NCI-H2029 (cell line): ENCODE measurements at places on chromosomes 1 and 21.

GRCh38 chr1:8456991-8457390 lies 139.1 kb downstream of the SLC45A1 start:
- DNase-seq: no peak

DNA sequence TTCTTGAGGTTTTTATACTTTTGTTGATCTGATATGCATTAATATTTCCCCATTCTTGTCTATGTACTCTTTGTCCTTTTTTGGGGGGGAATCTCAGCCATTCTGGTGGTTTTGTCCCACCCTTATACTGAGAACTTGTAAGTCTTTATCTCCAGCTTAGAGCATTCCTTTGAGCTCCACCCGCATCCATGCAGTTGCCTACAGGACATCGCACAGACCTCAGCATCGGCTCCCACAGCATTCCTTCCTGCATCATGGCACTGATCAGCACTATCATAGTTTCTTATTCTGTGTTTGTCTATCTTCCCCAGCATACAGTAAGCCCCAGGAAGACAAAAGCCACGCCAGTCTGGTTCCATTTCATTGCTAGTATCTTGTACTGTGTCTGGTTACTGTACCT lies 33.0 kb downstream of the HHAT start:
- DNase-seq: no peak

DNA sequence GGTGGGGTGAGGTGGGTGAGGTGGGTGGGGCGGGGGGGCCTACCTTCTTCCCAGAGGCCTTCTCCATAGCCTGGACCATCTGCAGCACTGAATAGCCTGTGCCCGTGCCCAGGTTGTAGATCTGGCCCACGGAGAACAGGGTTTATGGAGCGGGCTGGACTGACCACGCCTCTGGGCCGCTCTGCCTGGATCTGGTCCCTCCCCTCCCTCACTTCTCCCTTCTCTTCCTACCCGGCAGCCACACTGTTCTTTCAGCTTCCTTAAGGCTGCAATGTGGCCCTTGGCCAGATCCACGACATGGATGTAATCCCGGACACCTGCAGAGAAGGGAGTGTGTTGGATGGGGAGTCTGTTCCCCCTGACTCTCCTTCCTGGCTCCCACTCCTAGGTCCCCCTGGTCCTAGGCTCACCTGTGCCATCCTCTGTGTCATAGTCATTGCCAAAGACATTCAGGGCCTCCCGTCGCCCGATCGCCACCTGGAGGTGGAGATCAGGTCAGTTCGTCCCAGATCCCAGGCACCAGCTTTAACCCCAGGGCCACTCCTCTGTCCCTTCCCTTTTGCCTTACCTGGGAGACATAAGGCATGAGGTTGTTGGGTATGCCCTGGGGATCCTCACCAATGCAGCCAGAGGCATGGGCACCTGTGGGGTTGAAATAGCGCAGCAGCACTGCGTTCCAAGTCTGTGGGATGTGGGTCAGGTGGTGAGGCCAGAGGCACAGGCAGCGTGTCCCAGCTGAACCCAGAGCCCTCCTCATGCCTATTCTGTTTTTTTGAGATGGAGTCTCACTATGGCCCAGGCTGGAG lies 3.9 kb downstream of the GALE start:
- DNase-seq: no peak

DNA sequence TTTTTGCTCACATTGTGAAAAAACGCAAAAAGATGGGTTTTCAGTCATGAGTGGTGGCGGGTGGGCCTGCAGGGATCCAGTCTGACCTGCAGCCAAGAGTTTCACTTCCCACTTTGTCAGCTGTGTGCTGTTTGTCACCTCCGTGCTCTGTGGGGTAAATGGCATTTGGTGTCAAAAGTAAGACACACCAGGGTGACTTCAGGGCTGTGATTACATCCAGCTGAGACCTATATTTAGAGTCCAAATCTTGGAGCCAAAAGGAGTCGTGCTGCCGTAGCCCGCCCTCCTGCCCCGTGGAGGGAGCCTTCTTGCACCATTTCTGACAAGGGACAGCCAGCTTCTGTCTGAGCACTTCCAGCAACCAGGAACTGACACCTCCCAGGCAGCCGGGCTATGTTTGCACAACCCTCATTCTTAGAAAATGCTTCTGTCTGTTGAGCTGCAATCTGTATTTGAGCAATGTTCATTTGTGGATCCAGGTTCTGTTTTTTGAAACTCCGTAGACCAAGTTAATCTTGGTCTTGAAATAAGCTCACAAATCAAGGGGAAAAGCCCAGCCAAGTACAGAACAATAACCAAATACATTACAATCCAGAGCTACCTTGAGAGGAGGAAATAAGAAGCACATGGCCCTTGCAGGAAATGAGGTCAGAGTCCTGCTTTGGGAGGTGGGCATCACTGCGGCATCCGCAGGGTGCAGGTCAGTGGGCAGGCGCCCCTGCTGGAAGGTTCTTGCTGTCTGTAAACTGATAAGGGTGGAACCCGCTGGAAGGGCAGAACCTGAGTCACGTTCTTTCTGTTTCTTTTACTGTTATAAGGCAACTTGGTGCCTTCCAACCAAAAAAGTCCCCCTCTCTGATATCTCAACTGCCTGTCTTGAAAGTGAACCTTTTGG lies 14.4 kb downstream of the ABCG1 start:
- peak; percentile 86 for DNase-seq

- DNase-seq: no peak
Measured at GRCh38 chr1:15346346-15347030, 63.2 kb upstream of the EFHD2 start.

GRCh38 chr21:36542312-36543101 lies 62.6 kb upstream of the CLDN14 start:
- DNase-seq: no peak

- DNase-seq: no peak
Measured at GRCh38 chr21:32315511-32316281, 17.0 kb downstream of the MRAP start.

DNA sequence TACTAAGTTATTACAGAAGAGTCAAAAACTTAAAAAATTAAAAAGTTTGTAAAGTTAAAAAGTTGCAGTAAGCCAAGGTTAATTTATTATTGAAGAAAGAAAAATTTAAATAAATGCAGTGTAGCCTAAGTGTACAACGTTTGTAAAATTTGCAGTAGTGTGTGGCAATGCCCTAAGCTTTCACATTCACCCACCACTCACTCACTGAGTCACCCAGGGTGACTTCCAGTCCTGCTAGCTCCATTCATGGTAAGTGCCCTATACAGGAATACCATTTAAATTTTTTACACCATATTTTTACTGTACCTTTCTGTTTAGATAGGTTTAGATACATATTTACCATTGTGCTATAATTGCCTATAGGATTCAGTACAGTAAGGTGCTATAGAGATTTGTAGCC lies 88.6 kb downstream of the CTH start:
- no peak for DNase-seq

GRCh38 chr1:182198006-182198605 lies 136.6 kb upstream of the ZNF648 start:
- DNase-seq: no peak

GRCh38 chr1:200290010-200290685 lies 119.7 kb downstream of the ZNF281 start:
- DNase-seq: no peak

DNA sequence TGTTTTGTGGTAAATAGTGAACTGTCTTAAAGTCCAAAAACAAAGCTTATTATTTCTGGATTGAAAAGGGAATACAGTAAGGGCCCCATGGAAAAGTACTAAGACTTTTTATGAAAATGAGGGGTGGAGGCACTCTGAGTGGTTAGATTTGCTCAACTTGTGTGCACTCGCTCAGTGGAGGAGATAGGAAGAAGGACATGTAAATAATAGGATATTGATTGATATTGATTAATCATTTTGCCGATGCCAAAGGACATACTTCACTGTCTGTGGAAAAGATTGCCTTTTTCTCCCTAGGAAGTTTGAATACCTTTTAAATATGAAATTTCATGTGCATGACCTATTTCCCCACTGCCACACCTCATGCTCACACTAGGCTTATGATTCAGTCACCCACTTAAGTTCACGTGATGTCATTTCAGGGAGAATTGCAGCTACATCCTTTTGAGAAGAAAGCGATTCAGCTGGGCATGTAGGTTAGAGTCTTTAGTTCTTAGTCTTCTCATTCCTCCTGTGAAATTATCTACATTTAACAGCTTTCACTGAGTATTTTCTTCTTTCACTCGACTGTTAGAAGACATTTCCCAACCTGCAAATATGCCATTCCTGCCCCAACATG lies 5.0 kb downstream of the MTR start:
- DNase-seq: no peak

GRCh38 chr1:22108339-22109105 lies 34.4 kb downstream of the WNT4 start:
- no peak for DNase-seq

- DNase-seq: no peak
Measured at GRCh38 chr1:40648200-40648599, 17.3 kb downstream of the RIMS3 start.

- DNase-seq: no peak
Measured at GRCh38 chr1:197510691-197511378, 242.8 kb downstream of the CRB1 start.

GRCh38 chr1:227901239-227901905 lies 46.4 kb downstream of the WNT9A start:
- no peak for DNase-seq

DNA sequence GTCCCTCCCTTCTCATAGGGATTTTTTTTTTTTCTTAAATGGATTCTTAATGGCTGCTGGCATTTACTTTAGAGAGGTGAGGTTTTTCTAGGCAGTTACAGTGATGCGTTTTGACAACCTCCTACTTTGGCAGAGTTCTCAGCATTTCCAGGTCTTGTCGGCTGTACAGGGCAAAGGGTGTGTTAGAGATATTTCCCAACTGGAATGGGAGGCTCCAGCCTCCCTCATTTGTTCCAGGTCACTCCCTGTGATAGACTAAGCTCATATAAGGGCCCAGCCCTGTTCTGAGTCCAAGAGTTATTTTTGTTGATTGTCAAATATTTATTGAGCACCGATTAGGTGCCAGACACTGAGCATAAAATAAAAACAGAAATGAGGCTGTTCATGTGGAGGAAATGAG lies 7.6 kb upstream of the XKR8 start:
- no peak for DNase-seq

- peak; percentile 78 for DNase-seq
Measured at GRCh38 chr1:100921110-100921706, 25.3 kb downstream of the SLC30A7 start.

DNA sequence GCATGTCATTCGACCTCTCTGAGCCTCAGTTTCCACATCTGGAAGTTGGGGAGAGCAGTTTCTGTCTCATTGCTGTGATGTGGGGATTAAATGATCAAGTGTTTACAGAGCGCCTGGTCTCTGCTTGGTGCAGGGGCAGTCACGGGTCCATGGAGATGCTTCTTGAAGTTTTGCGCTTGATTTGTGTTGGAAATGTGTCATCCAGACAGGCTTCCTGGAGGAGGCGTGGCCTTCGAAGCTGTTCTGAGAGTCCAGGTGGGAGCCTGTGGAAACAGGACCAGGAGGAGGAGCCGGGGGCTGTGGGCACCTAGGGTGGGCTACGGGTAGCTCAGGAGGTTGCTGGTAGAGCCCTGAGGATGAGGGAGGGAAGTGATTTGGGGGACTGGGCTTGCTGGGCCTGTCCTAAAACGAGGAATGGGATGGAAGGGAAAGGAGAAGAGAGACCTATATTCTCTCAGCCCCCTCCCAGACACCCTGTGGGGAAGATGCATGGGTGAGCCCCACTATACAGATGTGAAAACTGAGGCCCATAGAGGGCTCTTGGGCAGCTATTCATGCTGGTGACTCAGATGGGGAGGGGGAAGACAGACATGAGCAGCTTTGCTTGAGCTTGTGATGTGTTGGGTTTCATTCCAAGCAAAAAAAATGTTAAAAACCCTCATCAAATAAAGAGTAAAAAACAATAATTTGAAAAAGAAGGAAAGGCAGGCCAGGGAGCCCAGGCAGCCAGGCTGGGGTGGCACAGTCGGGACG lies 107.2 kb upstream of the WNT4 start:
- no peak for DNase-seq

DNA sequence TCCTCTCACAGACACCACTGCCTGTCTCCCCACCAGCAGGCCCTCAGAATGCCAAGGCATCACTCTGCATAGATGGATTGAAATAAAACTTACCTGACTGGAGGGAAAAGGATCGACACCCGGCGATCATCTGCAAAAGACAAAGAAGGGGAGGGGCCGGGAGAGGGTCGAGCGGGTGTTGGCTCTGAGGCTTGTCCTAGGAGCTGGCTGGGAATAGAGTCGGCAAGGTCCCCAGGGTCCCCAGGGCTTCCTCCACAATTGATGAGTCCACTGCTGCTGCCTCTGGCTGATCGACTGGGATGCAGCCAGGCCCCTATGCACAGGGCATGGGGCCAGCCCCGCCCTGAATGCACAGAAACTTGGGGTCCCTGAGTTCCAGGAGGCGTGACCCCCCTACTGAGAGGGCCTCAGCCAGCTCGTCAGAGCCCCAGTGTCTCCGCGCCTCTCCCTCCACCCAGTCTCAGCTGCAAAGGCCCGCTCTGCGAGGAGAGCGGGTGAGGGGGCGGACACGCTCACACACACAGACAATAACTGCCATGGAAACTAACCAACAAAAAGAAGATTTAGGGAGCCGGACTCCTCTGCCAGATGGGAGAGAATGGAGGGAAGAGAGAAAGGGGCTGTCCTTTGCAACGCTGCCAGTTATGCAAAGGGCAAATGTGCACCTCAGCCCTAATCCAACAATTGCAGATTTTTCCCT lies at the start of gene KLHDC8A:
TSS of gene KLHDC8A (minus strand) at position 483 of the 700 bp plus-strand sequence. CDS start 13,318 bp downstream, outside the sequence.
- no peak for DNase-seq

DNA sequence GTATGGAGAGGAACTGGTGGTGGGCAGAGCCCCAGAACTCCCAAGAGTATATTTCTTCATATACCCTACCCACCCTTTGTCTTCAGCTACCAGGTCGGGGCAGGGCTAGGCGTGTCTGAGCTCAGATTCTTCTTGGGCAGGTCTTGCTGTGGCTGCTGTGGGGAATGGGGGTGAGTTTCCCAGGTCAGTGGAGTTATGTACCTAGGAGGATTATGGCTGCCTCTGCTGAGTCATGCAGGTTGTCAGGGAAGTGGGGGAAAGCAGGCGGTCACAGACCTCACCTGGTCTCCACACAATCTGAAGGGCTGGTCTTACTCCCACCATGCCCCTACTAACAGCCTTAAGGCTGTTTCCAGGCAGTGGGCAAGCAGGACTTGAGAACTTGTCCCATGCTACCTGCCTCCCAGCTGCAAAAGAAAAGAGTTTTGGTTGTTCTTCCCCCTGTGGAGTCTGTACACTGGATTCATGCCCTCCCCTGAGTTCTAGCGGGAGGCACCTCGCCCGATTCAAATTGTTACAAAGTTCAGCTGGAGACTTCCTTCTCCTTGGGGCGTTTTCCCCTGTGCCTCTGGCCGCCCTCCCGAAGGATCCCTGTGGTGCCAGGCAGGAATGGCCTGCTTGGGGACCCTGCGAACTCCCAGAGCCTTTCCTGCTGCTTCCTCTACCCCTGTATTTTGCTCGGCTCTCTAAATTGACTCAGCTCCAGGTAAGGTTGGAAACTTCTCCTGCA lies 58.6 kb downstream of the NPHS2 start:
- DNase-seq: no peak

- no peak for DNase-seq
Measured at GRCh38 chr1:203321273-203322052, 16.1 kb downstream of the BTG2 start.

GRCh38 chr1:153880962-153881361 lies 41.8 kb downstream of the GATAD2B start:
- peak; percentile 98 for DNase-seq
